Stimulated activated CD8-positive, alpha-beta memory T cell treated with anti-CD3 and anti-CD28 coated beads, Interleukin-2, amount 100 ng/mL, for 48 hours (primary cell): ENCODE measurements at places on chromosomes 7 and 10.

DNA sequence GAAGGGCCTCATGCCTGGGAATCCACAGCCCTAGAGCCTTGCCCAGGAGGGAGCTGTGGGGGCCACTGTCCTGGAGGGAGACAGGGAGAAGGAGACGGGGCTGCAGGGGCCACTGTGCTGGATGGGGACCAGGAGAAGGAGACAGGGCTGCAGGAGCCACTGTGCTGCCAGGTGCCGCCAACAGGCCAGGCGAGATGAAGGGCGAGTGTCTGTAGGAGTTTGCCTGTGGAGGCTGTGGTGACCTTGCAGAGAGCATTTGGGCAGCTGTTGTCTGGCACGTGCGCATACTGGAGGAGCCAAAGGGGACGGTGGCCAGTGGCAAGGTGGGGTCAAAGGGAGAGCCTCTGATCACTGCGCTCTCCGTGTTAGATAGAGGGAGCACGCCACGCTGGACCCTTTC lies 79.2 kb downstream of the NKX6-2 start:
- no peak for DNase-seq

DNA sequence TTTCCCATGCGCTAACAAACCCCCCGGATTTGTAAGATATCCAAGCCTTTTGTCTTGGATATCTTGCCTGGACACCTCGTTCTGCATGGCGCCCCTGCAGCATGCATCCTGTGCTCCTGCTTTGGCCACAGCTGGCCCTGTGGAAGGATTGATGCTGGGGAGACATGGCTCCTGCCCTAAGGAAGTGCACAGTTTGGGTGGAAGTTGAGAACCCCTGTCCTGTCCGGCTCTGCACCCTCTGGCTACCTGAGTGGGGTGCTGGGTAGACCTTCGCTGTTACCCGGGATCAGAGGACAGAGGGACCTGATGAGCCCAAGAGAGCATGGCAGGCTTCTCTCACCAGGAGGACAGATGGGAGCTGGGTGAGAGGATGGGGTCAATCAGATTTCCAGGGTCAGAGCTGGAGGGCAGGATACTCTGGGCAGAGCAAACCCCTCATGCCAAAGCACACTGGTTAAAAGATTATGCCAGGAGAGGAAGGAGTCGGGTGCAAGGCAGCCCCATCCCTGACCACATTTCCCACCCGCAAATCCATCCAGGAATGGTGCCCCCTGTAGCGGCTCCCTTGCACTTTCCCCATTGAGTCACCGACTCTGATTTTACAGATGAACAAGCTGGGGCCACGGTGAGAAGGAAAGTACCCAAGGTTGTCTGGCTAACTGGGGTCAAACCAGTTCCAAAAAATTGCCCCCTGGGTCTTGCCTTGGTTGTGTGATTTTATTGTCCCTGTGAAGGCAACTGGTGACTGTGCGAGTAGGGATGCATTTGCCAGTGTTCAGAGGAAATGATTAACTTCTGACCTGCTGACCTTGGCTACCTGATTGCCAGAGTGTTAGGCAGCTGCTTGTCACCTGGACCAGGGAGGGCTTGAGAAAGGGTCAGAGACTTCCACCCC lies 290.1 kb upstream of the ZMIZ1 start:
- no peak for DNase-seq

DNA sequence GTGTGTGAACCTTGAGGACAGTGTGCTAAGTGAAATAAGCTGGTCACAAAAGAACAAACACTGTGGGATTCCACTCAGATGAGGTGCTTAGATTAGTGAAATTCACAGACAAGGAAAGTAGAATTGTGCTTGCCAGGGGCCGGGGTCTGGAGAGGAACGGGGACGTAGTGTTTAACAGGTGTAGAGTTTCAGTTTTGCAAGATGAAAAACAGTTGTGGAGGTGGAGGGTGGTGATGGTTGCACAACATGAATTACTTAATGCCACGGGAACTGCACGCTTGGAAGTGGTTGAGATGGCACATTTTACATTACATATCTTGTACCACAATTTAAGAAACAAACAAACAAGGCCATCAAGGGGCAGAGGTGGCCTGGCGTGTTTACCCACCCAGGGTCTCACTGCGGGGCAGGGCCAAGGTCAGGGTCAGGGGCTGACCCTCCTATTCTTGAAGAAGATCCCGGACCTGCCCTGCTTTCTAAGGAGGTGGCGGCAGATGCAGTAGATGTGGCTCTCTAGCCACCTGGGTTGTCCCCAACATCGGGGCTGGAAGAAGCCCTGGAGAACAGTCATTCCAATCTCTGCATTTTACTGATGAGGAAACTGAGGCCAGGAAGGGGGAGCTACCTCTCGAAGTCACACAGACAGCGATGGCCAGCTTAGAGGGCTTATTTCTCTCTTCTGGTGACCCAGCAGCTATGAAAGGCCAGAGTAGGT lies 91.5 kb upstream of the LRRC4 start:
- DNase-seq = no peak

DNA sequence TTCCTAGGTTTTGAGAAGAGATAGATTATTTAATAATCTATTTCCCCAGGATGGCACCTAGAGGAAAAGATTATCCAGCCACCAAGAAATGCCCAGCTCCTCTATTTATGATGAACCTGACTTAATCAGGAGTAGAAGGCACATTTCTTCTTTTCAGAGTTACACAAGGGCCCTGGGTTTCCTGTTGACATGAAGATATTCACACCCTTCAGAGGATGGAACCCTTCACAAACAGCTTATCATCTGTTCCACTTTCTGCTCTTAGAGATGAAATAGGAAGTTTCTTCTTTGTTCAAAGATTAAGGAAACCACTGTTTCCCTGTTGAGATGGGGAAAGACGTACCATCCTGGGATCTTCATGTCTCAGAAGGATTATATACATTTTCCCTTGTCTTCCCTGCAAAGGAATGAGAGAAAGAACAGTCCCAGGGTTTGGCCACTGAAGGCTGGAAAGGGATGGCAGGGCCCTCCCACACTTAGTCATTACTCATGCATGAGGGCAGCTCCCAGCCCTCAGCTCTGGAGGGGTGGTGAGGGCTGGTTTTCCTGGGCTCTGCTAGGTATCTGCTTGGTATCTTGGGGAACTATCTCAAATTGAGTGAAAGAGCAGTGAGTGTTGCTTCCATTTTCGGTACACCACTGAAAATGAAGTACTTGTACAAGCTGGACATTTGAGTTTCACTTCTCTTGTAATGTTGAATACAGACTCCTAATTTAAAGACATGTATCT lies 64.0 kb downstream of the MTPAP start:
- no peak for DNase-seq

- DNase-seq = no peak
These were observed 3.6 kb downstream of the ZNF488 start for GRCh38 chr10:47380341-47381102.

GRCh38 chr7:14504134-14504533 lies 398.4 kb downstream of the DGKB start:
- no peak for DNase-seq

DNA sequence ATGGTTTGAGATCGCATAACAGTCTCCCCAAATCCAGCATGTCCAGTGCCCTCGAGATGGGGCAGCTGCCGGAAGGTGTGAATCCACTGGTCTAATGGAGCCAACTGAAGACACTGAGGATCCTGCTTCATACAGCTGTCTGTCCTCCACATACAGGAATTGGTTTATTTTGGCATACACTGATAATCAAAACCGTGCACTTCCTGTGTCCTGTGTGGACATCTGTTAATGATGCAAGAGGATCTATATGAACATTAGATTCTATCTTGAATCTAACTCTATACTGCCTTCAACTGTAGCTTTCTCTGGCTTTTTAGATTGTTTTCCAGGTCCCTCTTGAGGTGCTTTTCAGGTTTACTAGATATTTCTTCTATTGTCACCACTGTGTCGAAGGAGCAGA lies 3.0 kb upstream of the JAZF1 start:
- DNase-seq = no peak

GRCh38 chr10:7315906-7316305 lies 94.9 kb downstream of the SFMBT2 start:
- DNase-seq = no peak

- DNase-seq = no peak
These were observed 1265.8 kb upstream of the LRRTM3 start for GRCh38 chr10:65660006-65660405.

- DNase-seq = no peak
These were observed 48.3 kb downstream of the TMEM270 start for GRCh38 chr7:73909051-73909941.

GRCh38 chr7:143728333-143728862 lies 29.1 kb downstream of the CTAGE6 start:
- DNase-seq = no peak

GRCh38 chr7:1969459-1970284 lies 263.1 kb downstream of the MAD1L1 start:
- no peak for DNase-seq

DNA sequence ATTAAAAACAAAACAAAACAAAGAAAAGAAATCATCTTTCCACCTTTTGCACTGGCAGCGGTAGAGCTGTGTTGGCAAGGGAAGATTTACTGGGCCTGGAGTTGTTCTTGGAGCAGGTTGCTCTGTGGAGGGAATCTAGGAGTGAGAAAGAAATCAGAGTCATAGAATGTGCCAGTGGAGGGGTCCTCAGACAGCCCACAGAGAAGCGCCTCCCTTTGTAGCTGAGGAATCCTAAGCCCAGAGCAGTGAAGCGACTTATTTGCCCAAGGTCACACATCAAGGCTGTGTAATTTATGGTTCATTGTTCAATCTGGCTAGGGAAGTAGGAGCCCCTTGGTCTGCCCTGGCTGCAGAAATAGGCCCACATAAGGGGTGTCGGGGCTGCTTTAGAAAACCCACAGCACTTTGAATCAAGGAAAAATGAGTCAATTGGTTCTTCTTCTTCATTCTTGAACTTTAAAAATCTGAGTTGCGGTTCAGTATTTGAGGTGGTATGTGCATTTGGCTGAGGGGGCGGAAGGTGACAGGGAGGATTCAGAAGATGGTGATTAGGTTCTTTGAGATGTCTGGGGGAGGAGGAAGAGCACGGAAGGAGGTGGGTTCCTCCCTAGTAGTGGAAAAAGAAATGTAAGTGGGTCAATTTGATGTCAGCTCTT lies 253.7 kb downstream of the PTEN start:
- peak; percentile 34 for DNase-seq

DNA sequence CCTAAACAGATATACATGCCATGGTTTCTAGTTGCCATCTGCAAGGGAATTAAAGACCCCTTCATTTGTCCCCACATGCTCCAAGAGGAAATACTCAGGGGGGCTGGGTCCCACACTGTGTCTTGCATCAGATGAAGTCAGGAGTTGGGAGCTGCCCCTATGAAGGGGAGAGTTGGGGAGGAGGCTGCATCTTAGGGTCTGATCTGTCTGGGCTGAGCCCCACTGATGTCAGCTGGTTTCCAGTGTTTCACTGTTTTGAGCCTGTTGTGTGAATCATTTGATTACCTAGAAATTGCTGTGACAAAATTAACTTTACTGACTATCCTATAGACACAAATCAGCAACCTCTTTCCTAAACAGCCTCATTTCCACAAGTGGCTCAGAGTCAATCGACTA lies 4.9 kb upstream of the ADCY1 start:
- no peak for DNase-seq

DNA sequence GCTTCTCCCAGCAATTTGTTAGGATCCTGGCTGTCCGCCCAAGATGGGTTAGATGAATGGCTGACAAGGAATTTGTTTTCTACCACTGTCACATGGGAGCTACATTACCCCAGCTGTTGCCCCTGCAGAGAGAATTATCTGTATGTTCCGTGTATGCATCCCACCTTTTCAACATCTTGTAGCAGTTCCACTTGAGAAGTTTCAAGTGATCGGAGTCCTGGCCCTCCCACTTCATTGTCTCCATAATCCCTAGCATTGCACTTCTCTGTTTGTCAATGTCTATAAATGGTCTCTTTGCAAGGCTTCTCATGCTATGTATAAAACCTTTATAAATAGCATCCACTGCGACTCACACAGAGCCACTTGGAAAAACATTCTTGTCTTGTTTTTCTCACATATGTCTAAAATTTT lies 972.5 kb downstream of the CNTNAP2 start:
- DNase-seq = no peak

GRCh38 chr7:47485640-47486435 lies 96.1 kb downstream of the TNS3 start:
- DNase-seq = no peak

DNA sequence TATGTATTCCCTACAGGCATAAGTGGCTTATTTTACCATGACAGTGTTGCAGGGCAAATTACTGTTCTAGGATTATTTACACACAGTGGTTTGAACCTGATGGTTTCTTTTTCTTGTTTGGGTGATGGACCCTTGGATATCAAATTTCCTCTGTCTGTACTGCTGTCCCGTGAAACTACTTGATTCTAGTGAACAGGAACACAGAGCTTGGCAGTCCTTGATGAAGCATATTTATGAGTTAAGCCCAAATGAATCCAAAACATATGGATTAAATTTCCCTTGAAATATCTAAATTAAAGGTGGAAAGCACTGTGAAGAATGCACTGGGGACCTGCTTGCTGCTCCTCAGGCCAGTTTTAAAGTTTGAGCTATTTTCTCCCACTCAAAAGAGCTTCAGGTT lies 635.3 kb downstream of the INHBA start:
- no peak for DNase-seq

DNA sequence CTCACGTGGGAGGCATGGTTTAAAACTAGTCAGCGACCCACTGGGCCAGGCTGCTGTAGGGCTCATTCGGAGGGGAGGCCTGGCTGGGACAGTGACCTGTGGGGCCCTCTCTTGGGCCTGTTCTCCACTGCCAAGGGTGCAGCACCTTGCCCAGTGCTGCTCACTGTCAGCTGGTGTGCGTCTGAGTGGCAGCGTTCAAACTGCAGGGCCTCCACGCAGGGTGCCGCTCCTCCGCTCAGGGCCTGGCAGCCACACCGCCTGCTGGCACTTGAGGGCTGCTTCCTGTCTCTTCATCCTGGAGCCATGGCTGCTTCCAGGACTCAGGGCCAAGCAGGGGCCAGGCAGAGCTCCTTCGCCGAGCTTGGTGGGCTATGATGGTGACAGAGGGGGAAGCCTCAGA lies 18.3 kb downstream of the ADAMTS14 start:
- DNase-seq = no peak

GRCh38 chr10:26448292-26448691 lies 10.2 kb downstream of the APBB1IP start:
- DNase-seq = no peak

GRCh38 chr7:4682621-4683042 lies 537 bp downstream of the FOXK1 start:
- DNase-seq = peak; percentile 31

DNA sequence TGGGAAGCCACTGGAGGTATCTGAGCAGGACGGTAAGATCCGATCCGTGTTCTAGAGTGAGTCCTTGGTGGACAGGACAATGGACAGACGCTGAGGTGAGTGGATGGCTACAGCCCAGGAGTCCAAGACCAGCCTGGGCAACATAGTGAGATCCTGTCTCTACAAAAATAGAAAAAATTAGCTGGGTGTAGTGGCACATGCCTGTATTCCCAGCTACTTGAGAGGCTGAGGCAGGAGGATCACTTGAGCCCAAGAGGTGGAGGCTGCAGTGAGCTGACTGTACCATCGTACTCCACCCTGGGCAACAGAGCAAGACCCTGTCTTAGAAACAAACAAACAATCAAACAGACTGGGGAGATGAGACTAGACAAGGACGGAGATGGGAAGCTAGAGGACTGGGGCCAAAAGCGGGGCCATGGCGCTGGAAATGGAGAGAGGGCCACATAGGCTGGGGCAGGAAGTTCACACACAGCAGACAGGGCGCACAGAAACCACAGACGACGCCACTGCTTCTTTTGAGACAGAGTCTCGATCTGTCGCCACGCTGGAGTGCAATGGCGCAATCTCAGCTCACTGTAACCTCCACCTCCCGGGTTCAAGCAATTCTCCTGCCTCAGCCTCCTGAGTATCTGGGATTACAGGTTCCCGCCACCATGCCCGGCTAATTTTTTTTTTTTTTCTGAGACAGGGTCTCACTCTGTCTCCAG lies 24.7 kb downstream of the DAGLB start:
- no peak for DNase-seq
